Thymus (tissue), 14 donors: ENCODE measurements at places on chromosomes 12 and 14.

DNA sequence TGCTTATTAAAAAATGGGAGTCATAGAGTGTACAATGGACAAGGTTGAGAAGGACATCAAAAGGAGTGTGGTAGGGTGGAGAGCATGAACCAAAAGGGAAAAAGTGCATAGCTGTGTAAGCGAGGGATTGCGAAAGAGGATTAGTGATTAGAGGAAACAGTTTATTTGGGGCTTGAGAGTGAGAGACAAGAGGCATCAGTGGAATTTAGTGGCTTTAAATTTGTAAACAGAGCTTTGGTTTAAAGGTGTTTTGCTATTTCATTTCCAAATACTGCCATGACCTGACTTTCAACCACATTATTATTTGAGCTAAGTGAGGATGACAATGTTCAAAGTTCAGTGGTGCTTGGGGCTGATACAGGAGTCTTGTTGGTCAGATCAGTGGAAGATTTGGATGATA, 53.4 kb downstream of the SLC16A7 start:
- no peak for DNase-seq

DNA sequence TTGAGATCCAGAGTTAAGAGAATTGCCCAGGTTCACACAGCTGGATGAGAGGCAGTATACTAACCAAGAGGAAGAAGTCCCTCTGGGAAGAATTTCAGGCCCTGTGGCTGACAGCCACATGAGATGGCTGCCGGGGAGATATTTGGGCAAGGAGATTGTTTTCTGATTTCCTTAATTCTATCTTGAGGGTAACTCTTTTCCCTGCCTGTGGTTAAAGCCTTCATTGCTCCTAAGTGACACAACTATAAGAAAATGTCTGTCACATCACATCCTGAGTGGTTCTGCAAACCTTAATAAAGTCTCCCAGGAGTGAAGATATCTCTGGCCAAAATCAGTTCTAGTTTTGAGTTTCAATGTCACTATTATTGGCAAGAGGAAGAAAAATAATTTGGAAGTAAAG, 9.6 kb downstream of the ARHGDIB start:
- no peak for DNase-seq

- DNase-seq = no peak
Observed at GRCh38 chr12:72677846-72678245, 405.7 kb downstream of the TRHDE start.

DNA sequence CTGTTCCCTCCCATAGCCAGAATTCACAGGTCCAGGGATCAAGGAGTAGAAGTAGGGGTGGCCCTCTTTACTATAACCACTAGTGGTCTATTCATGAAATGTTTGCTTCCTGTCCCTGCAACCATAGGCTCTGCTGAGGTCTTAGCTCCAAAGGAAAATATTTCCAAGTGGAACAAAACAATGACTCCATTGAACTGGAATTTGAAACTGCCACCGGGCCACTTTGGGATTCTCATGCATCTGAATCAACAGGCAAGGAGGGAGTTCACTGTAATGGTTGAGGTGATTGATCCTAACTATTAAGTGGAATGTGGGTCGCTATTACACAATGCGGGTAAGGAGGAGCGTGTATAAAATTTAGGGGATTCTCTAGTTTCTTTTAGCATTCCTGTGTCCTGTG, 197.0 kb downstream of the ETNK1 start:
- DNase-seq = no peak

- DNase-seq = no peak
Observed at GRCh38 chr12:101015044-101015443, 195.0 kb downstream of the SLC5A8 start.
